ENCODE measurements at places on chromosomes 4 and X.

DNA sequence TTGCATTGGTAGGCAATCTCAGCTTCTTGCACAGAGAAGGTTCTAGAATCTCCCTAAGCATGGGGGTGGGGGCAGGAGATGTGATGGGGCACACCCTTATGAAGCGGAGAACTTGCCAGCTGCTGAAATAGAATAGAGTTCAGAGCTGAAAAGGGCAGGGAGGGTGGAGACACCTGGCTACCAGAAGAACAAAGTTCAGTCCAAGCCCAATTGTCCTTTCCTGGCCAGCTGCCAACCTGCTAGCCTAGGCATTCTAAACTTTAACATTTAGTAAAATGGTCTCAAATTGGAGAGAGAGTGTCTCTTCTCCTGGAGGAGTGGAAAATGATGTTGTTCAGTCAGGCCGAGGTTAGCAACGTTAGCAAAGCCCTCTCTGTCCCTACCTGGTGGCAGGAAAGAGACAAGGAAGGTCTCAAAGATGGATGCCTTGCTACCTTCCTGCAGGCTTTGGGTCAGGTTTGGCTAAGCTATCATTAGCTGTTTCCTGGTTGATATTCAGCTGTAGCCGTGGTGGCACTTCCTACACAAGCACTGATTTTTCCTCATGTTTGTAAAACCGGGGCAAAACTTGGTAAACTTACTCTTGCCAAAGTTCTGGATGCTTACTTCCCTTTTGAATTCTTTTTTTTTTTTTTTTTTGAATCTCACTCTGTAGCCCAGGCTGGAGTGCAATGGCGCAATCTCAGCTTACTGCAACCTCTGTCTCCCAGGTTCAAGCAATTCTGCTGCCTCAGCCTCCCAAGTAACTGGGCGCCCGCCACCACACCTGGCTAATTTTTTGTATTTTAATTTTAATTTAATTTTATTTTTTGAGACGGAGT is 34.7 kb upstream of the NYX start:
- DNase-seq = no peak

DNA sequence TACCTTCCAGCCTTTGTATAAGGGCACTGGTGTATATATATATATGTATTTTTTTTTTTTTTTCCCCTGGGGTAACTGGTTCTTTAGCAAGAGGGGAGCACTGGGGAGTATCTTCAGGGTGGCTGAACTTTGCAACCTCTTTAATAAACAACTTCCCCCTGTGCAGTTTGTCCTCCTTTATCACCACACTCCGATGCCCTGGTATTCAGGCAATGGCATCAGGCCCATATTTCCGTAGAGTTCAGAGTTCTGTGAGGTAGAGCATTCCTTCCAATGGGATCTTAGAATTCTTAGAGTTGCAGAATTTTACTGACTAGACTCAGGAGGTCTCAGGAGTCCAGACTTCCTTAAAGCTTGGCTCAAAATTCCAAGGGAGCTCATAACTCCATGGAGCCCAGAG is 24.6 kb downstream of the NYX start:
- no peak for DNase-seq

DNA sequence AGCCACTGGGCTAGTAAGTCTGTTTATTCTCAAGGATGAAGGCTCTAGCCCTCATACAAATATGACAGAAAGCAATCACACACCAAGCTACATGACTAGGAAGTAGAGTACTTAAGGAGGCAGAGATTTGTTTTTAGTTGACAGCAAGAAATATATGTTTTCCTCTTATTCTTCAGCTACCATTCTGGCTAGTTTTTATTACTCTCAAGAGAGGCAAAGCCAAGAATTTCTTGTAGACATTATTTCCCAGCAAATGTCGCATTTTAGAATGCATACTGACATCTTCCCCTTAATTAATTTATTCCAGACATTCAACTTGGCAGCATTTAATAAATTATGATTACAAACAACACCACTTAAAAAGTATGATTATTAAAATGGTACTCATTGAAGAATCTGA is 23.4 kb upstream of the FAM9C start:
- no peak for DNase-seq

GRCh38 chrX:9855561-9856283 is 69.5 kb downstream of the SHROOM2 start:
- DNase-seq = no peak

DNA sequence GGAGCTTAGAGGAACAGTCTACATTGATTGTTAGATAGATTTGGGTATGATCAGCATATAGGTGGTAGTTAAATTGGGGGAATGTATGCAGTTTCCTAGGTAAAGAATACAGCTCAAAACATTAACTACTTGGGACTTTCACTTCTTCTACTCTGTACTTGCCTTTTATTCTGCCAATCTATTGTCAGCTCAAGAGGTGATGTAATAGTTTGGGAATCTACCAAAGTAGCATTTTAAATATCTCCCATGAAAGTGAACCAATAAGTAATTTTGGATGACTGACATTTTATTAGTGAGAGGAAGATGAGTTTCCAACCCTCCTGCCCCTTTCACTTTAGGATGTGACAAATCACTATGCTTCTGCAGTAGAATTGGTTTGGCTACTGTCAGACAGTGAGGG is 43.4 kb downstream of the NUDT6 start:
- DNase-seq = no peak

DNA sequence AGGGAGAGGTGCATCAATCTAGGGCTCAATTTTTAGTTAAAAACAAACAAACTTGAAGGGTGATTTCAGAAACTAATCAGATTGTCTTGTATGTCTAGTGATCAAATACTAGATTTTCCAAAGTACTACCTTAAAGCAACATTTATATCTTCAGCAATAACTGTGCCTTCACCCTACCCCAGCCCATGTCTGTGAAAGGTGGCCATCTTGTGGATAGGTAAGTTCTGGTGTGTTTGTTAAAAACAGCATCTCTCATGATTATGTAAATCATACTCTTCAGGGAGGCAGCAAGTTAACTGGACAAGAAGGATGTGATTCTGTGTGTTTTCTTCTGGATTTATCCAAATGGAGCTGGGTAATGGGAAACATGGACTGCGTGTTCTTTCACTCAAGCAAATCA is 81.4 kb upstream of the ACSL1 start:
- DNase-seq = no peak

DNA sequence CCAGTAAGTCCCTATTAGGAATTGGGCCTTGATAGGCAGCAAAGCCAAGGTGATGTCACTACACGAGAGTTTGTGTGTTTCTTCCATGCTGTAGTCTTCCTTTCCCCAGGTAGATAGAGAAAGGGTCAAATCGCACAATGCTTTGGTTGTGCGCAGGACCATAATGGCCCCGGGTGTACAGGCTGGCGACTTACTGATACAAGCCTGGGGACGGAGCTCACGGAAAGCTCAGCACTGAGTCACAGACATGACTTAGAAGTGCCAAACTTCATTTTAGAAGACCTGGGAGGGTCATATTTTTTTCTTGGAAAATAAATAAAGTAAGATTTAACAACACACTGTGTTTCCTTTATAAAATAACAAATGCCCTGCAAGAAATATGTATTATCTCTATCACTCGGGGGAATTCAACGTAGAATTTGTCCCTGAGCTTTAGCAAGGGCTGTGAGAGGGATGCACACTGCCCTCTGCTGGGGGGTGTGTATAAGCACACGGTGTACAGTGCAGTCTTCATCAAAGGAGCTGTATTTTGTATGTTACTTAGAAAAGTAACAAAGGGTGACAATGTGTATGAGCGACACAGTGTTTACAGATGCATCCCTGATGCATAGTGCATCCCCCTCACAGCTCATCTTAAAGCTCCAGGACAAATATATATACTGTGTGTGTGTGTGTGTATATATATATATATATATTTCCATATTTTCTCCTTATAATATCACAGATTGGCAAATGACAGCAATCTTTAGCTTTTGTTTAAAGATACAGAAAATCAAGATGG is 254.5 kb upstream of the VEGFC start:
- peak; percentile 48 for DNase-seq

GRCh38 chr4:159178979-159179969 is 76.4 kb downstream of the RAPGEF2 start:
- DNase-seq = no peak

- DNase-seq = no peak
Observed at GRCh38 chrX:10636337-10636736, 16.0 kb upstream of the MID1 start.

GRCh38 chr4:176187624-176188023 is 7.8 kb downstream of the SPATA4 start:
- DNase-seq = no peak

DNA sequence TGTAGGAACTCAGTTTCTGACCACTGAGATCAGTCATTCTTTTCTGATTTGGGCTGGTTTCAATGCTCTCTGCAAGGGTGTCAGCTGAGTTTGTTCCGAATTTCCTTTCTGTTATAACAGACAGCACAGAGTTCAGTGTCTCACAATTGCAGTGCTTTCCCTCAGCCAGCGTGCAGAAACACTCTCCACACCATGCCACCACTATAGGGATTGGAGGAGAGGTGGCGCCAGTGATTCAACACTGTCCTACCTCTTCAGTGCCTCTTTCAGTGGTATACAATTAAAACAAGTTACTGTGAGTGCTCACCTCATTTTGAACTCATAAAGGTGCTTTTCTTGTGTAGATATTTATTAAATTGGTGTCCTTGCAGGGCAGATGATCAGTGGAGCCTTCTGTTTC is 413.2 kb upstream of the CXorf51B start:
- no peak for DNase-seq

DNA sequence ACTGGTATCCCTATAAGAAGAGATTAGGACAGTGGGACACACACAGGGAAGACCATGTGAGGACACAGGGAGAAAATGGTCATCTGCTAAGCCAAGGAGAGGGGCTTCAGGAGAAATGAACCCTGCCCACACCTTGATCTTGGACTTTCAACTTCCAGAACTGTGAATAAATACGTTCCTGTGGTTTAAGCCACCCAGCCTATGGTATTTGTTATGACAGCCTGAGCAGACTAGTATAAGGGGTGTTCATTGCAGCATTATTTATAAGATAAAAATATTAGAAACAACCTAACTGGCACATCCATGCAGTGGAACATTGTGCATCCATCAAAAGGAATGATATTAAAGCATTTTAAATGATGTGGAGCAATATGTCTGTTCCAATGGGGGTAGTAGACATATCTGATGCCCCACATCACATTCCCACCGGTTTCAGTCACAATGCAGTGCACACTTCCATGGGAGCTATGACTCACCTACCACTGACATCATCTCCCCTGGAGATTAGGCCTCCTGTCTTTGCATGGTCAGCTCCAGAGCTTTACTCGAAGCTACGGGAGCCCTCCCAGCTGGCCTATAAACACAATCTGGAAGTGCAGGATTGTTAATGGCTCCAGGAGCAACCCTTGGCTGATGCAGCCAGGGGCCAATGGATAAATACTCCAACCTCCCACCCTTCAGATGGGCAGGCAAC is 38.9 kb upstream of the MAMLD1 start:
- no peak for DNase-seq

DNA sequence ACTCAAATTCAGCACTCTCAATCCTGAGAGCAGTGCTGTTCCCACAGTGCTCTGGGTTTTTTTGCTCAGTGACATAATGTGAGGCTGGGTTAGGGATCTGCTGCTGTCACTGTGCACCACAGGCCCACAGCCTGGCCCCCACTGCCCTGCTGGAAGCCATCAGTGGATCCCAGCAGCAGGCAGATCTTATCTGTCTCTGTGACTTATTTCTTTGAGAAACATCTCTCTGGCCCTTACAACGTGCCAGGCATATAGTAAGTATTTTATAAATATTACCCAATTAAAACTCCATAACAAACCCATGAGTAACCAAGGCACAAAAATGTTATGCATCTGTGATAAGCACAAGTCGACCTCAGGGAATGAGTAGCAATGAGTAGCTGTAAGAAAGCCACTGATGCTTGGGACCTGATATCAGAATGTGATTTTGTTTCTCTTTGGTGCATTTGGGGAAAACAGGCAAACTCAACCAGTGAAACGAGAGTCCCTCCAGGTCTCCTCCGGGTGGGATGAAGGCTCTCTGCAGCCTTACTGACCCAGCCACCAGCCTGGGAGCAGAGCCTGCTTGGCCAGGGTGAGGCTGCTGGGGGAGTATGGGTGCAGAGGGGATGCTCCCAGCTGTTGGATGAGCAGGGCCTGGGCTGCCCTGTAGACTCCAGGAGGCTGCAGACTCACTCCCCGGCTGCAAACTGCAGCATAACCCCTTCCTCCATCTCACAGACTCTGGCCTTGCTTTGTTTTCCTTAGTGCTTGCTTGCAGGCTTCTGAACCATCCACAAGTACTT is 172.7 kb upstream of the LNX1 start:
- no peak for DNase-seq

GRCh38 chr4:182825786-182826185 is 91.4 kb downstream of the DCTD start:
- no peak for DNase-seq

DNA sequence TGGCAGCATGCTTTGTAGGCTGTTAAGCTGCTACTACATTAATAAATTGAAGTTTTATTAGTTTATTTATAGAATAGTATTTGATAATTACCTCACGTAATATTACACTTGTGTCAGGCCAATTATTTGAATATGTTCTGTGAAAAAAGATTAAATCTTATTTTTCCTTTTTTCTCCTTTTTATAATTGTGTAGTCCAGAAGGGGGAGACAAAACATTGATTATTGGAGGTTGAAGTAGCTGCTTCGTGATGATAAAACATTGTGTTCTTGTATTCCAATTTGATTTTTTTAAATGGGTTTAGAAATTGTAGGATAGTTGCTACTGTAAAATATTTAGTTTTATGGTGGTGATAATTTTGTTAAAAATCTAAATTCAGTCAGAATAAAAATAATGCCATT is 85.7 kb downstream of the DIAPH2 start:
- no peak for DNase-seq

DNA sequence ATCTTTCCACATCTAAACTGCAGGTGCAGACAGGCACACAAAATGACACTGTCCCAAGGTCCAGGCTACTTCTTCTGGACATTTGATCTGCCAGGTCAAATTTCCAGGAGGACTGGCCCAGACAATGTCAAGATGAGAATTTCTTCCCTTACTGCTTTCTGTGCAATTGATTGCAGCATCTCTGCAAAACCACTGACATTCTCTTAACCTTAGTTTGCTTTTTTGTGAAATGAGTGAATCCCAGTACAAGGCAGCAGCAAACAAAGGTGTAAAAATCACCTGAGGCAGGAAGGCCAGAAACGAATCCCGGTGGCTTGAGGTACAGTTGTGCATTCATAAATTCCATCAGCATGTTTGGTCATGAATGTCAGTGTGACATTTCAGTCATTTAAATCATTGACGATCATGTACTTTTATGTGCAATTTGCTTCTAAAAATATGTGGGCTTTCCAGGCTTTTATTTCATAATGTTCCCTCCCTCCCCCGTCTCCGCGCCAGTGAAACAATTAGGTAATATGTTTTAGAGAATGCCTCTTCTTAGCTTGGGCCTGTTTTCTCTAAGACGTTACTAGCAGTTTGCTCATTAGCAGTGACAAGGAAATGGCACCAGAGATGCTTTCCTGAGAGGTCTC is 39.1 kb downstream of the NHS start:
- DNase-seq = no peak

DNA sequence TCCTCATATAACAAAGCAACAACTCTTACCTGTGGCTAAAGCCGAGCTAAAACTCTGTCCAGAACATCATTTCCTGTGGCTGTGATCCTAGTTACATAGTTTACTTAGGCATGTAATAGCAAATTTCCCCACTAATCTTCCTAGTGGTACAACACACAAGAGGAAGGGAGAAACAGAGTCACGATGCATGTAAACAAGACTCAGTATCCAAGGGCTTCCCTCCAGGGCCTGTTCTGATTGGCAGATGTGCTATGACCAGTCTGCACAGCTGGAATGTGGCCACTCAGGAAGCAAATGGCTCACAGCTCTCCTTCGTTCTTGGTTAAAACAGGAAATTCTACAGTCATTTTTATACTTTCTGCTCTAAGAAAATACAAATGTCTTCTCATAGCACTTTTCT is 49.2 kb upstream of the PRSS48 start:
- no peak for DNase-seq
